ENCODE measurements at places on chromosomes 1 and 21.
A peak's percentile ranks its signal among the peaks of the same experiment; 100 is the strongest.

DNA sequence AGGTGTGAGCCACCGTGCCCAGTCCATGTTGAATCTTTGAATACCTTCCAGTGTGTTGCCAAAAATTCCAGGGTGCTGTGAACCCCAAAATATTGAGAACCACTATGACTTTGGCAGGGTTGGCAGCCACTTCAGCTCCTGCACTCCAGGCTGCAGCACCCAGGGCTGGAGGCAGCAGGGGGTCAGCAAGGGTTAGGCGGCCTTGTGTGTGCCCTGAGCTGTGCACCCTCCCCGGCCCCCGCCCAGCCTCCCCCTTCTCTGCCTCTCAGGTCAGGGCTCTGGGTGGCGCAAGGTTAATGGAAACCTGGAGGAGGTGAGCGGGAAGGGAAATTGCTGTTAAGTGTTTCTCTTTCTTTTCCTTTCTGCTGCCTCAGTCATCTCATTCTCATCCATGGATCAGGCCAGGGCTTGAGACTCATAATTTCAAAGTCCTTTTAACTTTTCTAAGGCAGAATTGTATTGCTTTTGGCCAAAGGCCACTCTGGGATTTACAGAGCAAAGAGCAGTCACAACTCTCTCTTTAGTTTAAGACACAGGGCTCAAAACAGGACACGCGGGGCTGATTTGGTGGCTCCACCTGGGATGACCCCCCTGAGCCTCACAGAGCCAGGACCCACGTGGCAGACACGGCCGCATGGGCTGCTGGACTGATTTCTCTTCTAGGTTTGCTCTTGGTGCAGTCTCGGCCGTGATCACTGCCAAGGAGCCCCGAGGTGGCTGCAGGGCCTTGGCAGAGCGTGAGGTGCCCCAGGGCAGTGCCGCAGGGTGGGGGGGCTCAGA lies 212.3 kb downstream of the PTPRU start:
- no peak for DNase-seq

DNA sequence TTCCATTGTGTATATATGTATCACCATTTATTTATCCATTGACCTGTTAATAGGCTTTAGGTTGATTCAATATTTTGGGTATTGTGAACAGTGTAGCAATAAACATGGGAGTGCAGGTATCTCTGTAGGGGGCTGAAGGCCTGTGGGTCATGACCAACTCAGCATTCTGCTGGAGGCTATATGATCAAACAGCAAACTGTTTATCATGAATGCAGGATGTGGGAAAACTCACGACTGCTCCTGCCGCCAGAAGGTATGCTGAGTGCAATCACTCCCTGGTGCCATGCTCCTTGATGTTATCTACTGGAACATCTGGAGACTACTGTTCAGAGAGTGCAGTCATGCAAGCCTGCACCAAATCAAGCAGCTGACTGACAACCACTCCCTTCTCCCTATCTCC lies 275.2 kb downstream of the COL11A1 start:
- no peak for DNase-seq

- peak; percentile 18 for DNase-seq
Observed at GRCh38 chr1:212070720-212071302, 35.3 kb downstream of the DTL start.

GRCh38 chr1:12475947-12476346 lies 142.1 kb downstream of the DHRS3 start:
- no peak for DNase-seq

DNA sequence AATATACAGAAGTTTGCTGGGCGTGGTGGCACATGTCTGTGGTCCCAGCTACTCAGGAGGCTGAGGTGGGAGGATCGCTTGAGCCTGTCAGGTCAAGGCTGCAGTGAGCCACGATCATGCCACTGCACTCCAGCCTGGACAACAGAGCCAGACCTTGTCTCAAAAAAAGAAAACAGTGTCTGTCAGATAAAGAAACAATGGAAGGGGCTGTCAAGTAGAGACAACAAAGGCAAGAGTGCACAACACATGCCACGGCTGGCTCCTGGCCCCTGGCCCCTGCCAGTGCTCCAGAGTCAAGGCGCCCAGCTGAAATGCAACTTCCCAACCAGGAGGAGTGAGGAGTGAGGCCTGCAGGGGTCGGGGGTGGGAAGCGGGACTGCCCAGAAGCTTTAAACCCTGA lies 32.6 kb downstream of the PRDM15 start:
- DNase-seq = no peak

- peak; percentile 18 for DNase-seq
Observed at GRCh38 chr1:171801487-171801891, 20.0 kb downstream of the METTL13 start.
